Sciatic nerve (tissue), 2 donors: ENCODE measurements at places on chromosomes 11 and 22. TPM values are rescaled to one million over a fixed set of nuclear protein-coding genes. Genes with fewer than 3 reads are reported as not detected.

Gene VSTM5
- total RNA-seq = 1.4 TPM

Gene KCNK4
- total RNA-seq = not detected

DNA sequence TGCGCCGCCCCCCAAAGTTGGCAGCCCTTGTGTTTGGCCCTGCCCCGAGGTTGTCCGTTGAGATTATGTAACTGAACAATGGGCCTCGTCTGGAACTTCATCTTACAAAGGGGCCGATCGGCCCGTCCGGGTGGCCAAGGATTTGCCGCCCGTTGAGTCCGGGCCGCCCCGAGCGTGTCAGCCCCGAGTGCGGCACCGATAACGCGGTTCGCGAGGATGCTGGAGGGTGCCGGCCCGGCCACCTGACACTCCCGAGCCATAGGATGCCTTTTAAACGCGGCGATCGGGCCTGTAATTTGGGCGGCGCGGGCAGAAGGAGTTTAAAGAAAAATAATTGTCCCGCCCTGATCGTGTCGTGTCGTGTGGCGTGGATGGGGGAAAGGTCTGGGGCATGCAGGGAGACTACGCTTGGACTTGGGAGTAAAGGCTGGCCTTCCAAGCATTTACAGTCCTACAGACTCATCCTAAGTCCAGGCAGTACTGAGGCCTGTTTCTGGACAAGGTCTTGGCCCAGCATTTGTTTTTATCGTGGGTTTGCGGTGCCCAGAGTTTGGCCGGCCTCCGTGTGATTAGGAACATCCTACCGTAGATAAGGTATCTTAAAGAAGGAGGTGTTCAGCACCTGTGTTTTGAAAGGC lies 1.3 kb downstream of the WEE1 start:
- peak; percentile 66 for DNase-seq

DNA sequence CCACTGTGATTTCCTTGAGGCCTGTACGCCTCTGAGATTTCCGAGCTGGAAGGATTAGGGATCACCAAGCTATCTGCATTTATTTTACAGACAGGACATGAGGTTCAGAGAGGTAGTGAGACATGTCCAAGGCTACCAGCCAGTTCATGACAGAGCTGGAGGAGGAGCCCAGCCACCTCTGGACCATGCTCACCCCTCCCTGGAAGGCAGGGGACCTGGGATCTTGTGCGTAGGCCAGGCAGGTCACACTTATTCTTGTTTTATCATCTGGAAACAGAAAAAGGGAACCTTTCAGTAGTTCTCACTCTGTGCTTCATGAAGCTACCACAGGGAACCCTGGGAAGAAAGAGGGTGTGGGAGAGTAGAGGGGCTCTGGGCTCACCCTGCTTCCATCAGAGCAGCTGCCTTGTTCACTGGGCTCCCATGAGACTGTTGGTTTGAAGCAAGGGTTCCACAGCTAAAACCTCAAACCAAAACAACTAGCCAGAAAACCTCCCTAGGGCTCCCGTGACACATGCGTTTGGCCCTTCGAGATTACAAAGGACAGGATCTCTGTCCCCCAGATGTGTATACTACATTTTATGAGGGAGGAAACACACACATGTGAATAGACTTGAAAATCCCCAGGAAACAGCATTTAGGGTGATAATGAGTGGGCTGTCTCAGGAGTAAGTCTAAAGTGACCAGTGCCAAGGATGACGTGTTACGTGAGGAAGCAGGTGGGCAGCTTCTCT lies 106.4 kb downstream of the DSCAML1 start:
- DNase-seq = no peak

Gene CSF2RB
- 10.1 TPM for total RNA-seq
